Activated CD4-positive, alpha-beta memory T cell treated with anti-CD3 and anti-CD28 coated beads for 36 hours (primary cell): ENCODE measurements at places on chromosomes 5 and 9.
A peak's percentile ranks its signal among the peaks of the same experiment; 100 is the strongest.

GRCh38 chr9:136978073-136978864, 965 bp downstream of the PTGDS start:
- H3K27ac ChIP-seq = no peak overlapping the region
- no peaks in the 10 kb centered on the region for H3K36me3 ChIP-seq
- peak; percentile 77 for DNase-seq
- peaks cover 1% of the 10 kb centered on the region for H3K27me3 ChIP-seq
- H3K4me3 ChIP-seq = no peak overlapping the region

- DNase-seq = no peak
- no peaks in the 10 kb centered on the region for H3K27me3 ChIP-seq
- no peak overlapping the region for H3K27ac ChIP-seq
These were observed 153.3 kb downstream of the EFNA5 start for GRCh38 chr5:107517185-107518033.

GRCh38 chr9:120393386-120394057, 186.4 kb downstream of the CDK5RAP2 start:
- peaks cover 34% of the 10 kb centered on the region for H3K4me1 ChIP-seq
- peak overlapping the region; percentile 81 for H3K27ac ChIP-seq
- no peaks in the 10 kb centered on the region for H3K27me3 ChIP-seq
- DNase-seq = peak; percentile 38
- H3K4me3 ChIP-seq = no peak overlapping the region

DNA sequence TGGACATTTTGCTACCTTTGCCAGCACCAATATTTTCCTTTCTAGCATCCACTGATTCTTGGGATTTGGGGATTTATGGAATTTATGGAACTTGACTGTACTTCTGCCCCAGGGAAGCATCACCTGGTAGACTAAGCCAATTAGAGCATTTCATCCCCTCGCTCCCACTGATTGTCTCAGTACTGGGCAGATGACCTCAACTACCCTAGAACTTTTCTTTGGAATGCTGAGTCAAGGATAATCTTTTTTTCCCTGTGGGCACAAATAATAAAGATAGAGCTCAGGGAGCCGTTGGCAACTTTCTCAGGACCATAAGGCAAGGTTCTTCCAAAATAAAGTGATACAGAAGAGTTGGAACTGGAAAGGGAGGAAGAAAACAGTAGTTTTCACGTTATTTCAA, 438.4 kb downstream of the PLK2 start:
- no peaks in the 10 kb centered on the region for H3K4me1 ChIP-seq
- H3K36me3 ChIP-seq = no peaks in the 10 kb centered on the region
- no peak overlapping the region for H3K4me3 ChIP-seq
- peaks cover 2% of the 10 kb centered on the region for H3K27me3 ChIP-seq
- no peak for DNase-seq
- no peak overlapping the region for H3K27ac ChIP-seq

DNA sequence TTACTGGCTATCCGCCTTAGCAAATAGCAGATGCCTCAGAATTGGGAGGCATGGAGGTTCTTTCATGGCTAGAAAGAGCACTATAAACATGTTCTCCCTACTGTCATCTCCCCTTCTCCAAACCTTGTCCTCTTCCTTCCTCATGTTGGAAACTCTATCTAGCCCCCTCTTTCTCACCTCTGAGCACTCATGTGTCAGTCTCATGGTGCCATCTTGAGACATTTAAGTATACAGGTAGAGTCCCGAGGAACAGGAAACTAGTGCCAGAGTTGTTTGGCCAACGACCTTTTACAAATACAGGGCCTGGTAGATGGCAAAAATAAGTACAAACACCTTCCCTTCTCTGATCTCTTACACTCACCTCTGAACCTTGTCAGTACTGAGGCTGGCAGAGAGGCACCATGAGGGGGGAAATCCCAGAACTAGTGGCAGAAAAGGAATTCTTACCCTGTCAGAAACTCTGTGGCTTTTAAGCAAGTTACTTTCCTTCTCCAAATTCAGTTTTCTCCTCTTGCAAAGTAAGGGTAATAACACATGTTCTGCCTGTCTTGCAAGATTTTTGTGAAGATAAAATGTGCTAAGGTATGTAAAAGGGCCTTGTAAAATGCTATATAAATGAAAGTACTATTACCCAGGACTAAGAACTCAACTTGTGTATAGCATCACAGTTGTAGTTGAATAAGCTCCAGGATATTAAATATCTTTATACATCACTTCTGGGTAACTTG, 94.1 kb upstream of the SNX2 start:
- no peaks in the 10 kb centered on the region for H3K36me3 ChIP-seq
- no peak overlapping the region for H3K27ac ChIP-seq
- H3K4me3 ChIP-seq = no peak overlapping the region
- H3K4me1 ChIP-seq = no peaks in the 10 kb centered on the region
- H3K27me3 ChIP-seq = peaks cover 10% of the 10 kb centered on the region

DNA sequence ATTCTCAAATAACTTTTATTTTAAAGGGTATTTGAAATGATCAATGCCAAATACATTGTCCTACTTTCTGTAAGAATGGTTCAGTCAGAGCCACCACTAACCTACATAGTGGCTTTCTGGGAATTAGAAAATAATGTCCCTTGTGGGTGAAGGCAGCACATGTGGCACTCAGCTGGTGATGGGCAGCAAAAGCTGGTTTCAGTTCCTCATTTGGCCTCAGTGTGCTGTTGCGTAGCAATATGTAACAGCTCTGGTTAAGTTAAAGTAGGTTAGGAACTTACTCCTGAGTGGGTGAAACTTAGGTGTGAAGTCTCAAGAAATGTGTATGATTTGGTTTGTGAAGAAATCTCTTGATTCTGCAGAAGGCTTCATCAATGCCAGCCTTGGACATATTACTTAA, 99.6 kb upstream of the SPEF2 start:
- no peaks in the 10 kb centered on the region for H3K4me1 ChIP-seq
- no peak for DNase-seq
- H3K27ac ChIP-seq = no peak overlapping the region
- H3K4me3 ChIP-seq = no peak overlapping the region
- no peaks in the 10 kb centered on the region for H3K36me3 ChIP-seq

GRCh38 chr9:132006677-132007370, 72.8 kb downstream of the MED27 start:
- no peaks in the 10 kb centered on the region for H3K27me3 ChIP-seq
- peak; percentile 70 for DNase-seq
- H3K4me3 ChIP-seq = no peak overlapping the region
- H3K4me1 ChIP-seq = peaks cover 58% of the 10 kb centered on the region
- H3K27ac ChIP-seq = peak overlapping the region; percentile 2
- H3K36me3 ChIP-seq = peaks cover 19% of the 10 kb centered on the region

GRCh38 chr5:168482361-168482760, 3.9 kb upstream of the RARS1 start:
- H3K27ac ChIP-seq = no peak overlapping the region
- H3K4me1 ChIP-seq = peaks cover 22% of the 10 kb centered on the region
- H3K4me3 ChIP-seq = no peak overlapping the region
- H3K36me3 ChIP-seq = peaks cover 3% of the 10 kb centered on the region

DNA sequence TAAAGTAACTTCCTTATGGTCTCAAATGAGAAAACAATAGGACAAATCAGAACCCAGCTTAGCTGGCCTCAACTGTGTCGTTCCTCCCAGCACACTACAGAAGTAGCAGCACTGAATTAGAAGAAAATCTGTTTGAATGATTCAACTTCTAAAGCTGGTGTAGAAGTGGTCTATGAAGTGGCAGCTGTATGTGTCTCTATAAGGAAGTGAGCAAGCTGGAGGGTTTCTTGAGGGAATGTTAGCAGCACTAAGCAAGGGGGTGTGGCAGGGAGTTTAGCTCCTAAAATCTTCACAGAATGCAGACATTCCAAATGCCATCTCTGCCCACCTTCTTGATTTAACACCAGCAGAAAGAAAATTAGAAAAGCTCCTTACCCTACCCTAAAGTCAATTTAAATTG, 4.1 kb downstream of the KLF9 start:
- DNase-seq = no peak
- H3K36me3 ChIP-seq = peaks cover 19% of the 10 kb centered on the region
- H3K27me3 ChIP-seq = peaks cover 2% of the 10 kb centered on the region
- H3K4me3 ChIP-seq = peak overlapping the region; percentile 97

GRCh38 chr9:133309608-133310007, 26.4 kb downstream of the SURF6 start:
- peaks cover 11% of the 10 kb centered on the region for H3K27me3 ChIP-seq
- no peaks in the 10 kb centered on the region for H3K4me1 ChIP-seq
- H3K27ac ChIP-seq = no peak overlapping the region
- no peak for DNase-seq
- no peak overlapping the region for H3K4me3 ChIP-seq

- H3K27me3 ChIP-seq = no peaks in the 10 kb centered on the region
- DNase-seq = no peak
- no peaks in the 10 kb centered on the region for H3K4me1 ChIP-seq
- H3K27ac ChIP-seq = no peak overlapping the region
- H3K36me3 ChIP-seq = no peaks in the 10 kb centered on the region
- no peak overlapping the region for H3K4me3 ChIP-seq
These were observed 26.6 kb downstream of the IER5L start for GRCh38 chr9:129151469-129151868.

DNA sequence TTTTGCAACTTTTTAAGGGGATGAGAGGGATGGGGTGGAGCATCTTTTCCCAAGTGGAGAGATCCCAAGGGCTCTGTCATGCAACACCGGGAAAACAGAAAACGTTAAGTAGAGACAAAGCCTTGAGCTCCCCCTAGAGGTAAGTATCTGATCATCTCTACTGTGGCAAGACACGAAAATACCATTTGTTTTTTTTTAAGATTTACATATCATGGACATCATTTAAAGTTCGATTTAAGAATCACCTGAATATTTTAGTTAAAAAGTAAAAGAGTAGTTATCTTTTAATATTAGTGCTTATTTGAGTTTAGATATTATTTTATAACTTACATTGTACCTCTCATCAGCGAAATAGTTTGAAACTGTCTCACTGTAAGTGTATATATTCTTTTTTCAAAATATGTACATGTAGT, 200.4 kb downstream of the LRRC70 start:
- no peak overlapping the region for H3K27ac ChIP-seq

GRCh38 chr9:137825324-137825989, 52.1 kb upstream of the CACNA1B start:
- H3K27me3 ChIP-seq = no peaks in the 10 kb centered on the region
- H3K4me1 ChIP-seq = peaks cover 3% of the 10 kb centered on the region
- H3K36me3 ChIP-seq = peaks cover 46% of the 10 kb centered on the region
- no peak overlapping the region for H3K4me3 ChIP-seq

DNA sequence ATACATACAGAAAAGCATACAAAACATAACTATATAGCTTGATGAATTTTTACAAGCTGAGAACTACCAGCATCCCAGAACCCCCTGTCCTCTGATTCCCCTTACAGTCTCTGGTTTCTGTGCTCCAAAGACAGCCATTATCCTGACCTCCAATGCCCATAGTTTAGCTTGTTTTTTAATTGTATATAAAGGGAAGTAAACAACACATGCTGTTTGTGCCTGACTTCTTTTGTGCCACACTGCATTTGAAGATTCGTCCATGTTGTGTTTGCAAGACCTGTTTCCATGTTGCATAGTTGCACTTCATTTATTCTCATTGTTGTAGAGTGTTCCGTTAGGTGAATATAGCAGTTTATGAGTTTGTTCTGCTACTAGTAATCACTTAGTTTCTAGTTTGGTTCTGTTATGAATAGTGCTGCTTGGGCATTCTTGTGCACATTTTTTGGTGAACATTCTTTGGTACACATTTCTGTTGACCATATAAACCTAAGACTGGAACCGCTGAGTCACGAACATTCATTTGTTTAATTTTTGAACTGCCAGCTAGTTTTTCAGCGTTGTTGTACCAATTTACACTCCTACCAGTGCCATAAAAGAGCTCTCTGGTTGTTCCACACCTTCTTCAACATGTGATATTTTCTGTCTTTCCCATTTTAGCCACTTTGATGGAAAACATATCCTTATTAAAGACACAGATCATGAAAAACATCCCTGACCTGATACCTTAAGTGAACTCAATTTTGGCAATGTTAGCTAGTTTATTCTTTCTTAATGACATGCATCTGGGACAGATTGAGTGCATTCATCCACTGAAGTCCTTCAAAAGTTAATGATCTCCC, 78.1 kb upstream of the ANXA1 start:
- DNase-seq = no peak
- no peaks in the 10 kb centered on the region for H3K4me1 ChIP-seq
- no peak overlapping the region for H3K27ac ChIP-seq
- H3K27me3 ChIP-seq = peaks cover 14% of the 10 kb centered on the region
- no peaks in the 10 kb centered on the region for H3K36me3 ChIP-seq

GRCh38 chr9:132894862-132895835, 16.5 kb downstream of the SPACA9 start:
- peaks cover 21% of the 10 kb centered on the region for H3K36me3 ChIP-seq
- H3K4me1 ChIP-seq = no peaks in the 10 kb centered on the region
- no peak for DNase-seq
- no peak overlapping the region for H3K4me3 ChIP-seq
- no peaks in the 10 kb centered on the region for H3K27me3 ChIP-seq
- H3K27ac ChIP-seq = no peak overlapping the region

DNA sequence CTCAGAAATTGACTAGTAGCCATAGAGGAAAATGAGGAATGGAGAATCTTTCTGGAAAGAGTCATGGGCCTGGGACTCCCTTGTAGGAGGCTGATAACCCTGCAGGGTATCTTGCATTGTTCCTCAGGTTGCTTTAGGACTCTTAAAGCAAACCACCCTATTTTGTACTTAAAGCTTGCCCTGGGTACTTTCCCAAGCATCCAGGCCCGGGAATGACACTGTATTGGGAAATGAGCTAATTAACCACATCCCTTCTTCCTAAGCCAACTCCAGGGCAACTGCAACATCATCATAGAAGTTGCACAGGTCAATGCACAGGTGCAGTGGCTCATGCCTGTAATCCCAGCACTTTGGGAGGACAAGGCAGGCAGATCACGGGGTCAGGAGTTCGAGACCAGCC, 55.9 kb downstream of the UGCG start:
- H3K27ac ChIP-seq = no peak overlapping the region
- H3K36me3 ChIP-seq = no peaks in the 10 kb centered on the region
- peaks cover 3% of the 10 kb centered on the region for H3K27me3 ChIP-seq

- H3K4me3 ChIP-seq = no peak overlapping the region
- H3K27me3 ChIP-seq = no peaks in the 10 kb centered on the region
- no peak for DNase-seq
- H3K36me3 ChIP-seq = no peaks in the 10 kb centered on the region
- H3K4me1 ChIP-seq = no peaks in the 10 kb centered on the region
These were observed 1106.7 kb downstream of the DTWD2 start for GRCh38 chr5:117881426-117882230.

DNA sequence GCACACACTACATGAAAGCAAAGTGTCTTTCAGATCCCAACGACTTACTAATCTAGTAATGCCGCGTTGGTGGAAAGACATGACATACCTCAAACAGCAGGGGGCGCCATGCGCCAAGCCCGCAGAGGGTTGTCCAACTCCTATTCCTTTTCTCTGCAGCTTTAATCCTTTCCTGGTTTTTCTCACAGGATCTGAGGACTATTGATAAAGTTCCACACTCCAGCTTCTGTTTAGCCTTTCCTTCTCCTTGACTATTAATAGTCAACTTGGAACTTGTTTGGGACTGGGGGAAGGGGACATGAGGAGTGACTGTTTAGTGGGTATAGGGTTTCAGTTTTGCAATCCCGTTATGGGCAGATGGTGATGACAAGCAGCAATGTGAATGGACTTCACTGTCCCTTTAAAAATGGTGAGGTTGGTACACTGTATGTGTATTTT, 62.9 kb downstream of the OTULIN start:
- H3K36me3 ChIP-seq = peaks cover 34% of the 10 kb centered on the region
- no peak overlapping the region for H3K4me3 ChIP-seq
- DNase-seq = peak; percentile 82
- peaks cover 22% of the 10 kb centered on the region for H3K4me1 ChIP-seq
- no peaks in the 10 kb centered on the region for H3K27me3 ChIP-seq
